Activated CD4-positive, alpha-beta memory T cell treated with anti-CD3 and anti-CD28 coated beads for 36 hours (primary cell): ENCODE measurements at places on chromosomes 6 and 20.

- no peak for DNase-seq
These were observed 12.6 kb downstream of the HLA-DPB1 start for GRCh38 chr6:33088258-33088930.

DNA sequence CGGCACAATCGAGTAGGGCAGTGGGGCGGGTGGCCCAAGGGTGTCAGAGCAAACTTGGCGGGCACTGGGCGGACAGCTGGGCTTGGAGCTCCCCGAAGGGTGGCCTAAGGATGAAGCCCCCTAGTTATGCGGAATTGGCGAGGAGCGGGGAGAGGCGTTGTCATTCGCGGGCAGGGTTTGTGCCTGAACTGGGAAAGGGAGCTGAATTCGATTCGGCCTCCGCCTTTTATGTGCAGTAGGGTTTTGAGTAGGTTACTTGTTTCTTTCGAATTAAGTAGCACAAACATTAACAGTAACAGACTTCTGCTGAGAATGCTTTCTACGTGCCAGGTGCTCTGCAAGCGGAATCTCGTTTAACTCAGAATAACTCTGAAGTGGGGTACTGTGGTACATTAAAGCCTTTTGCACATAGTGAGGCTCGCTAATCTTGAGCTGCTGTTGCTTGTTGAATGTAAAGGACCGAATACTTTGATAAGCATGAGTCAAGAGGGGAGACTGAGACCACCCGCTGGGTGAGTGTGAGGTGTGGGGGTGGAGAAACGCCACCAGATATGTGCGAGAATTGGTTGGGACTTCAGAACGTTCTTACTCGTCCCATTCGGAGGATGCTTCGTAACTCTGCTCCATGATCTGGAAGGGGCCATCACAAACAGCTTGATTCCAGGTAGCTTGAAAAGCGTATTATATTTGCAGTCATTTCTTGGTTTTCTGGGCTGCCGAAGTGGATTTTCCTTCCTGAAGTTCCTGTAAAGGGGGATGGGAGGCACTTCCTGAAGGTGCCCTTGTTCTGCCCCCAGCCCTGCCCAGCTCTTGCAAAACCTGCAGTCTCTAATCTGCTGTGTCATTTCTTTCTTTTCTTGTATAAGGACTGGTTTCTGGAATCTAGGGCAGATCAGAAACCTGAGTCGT is 833 bp downstream of the RAB5IF start:
- DNase-seq, result peak; percentile 43

GRCh38 chr6:43896329-43897255 is 126.6 kb downstream of the VEGFA start:
- no peak for DNase-seq

DNA sequence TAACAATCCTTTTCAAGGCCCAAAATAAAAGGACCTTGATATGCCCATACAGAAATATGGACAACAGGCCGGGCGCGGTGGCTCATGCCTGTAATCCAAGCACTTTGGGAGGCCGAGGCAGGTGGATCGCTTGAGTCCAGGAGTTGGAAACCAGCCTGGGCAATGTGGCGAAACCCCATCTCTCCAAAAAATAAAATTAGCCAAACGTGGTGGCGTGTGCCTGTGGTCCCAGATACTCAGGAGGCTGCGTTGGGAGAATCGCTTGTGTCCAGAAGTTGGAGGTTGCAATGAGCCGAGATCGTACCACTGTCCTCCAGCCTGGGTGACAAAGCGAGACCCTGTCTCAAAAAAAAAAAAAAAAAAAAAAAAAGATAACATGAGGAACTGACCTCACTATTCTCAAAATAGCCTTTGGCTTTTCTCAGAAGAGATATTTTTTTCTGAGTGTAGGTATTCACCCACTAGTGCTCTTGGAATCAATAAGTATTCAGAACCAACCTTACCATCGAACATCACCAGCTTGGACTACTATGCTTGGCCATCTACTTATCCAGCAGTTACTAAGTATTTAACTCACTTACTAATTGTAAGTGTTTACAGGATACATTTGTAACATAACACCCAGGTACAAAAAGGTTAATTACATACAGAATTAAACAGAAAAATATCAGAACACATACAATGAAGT is 99.2 kb downstream of the OR2B2 start:
- no peak for DNase-seq

GRCh38 chr20:16575390-16576140 is 2.3 kb upstream of the KIF16B start:
- no peak for DNase-seq

GRCh38 chr6:160931378-160932310 is 59.9 kb upstream of the MAP3K4 start:
- DNase-seq, result no peak

- DNase-seq, result no peak
These were observed 20.1 kb downstream of the ECT2L start for GRCh38 chr6:138815797-138816528.

DNA sequence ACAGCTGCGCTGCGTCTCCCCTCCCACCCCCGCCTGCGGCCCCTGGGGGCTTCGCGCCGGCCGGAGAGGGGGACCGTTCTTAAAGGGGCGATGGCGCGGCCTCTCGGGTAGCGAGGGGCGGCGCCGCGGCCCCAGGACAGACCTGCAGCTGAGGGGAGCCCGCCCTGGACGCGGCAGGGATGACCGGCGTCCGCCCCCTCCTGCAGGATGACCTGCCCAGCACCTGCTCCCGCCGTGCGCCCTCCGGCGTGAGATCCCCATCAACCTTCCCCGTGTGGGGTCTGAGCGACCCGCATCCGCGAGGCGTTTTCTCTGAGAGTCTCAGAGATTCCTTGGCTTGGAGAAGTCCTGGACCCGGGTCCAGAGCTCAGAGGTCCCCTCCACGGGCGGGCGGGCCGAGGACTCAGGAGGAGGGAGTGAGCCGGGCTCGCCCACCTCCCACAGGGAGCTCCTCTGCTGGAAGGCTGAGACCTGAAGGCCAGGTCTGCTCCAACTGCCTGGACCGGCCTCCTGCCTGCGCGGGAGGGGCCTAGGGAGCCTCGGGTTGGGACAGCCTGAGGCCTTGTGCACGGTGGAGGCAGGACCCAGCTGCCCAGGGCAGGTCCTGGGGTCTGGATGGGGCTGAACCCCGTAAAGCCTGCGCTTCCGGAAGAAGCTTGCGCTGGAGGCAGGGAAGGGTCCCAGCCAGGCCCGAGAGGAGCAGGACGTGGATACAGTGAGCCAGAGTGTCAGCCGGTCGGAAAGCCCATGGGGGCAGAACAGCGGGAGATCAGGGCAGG is 532 bp upstream of the NKAIN4 start:
- DNase-seq, result no peak

DNA sequence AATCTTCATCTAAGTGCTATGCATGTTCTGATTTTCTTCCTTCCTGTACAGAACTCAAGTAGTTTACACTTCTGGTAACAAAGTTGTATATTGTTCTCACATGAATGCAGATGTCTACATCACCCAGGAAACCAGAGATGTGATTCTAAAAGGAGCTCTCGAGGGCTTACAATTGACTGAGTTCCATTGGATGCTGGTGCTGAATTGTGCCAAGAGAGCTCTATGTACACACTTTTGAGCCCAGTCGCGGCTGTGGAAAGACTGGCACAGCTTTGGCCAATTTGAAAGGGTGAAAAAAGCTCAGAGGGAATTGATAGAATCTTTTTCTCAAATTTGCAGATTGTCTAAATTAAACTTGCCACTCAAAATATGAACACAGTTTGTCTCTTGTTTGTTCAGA is 340.7 kb downstream of the LMBRD1 start:
- DNase-seq, result no peak

- DNase-seq, result no peak
These were observed 83.0 kb upstream of the SGK1 start for GRCh38 chr6:134400941-134401340.

- DNase-seq, result no peak
These were observed 1.1 kb upstream of the PBOV1 start for GRCh38 chr6:138219398-138219797.
